ENCODE measurements at places on chromosomes 13 and 19. TPM values are rescaled to one million over a fixed set of nuclear protein-coding genes. Genes with fewer than 3 reads are reported as not detected.

DNA sequence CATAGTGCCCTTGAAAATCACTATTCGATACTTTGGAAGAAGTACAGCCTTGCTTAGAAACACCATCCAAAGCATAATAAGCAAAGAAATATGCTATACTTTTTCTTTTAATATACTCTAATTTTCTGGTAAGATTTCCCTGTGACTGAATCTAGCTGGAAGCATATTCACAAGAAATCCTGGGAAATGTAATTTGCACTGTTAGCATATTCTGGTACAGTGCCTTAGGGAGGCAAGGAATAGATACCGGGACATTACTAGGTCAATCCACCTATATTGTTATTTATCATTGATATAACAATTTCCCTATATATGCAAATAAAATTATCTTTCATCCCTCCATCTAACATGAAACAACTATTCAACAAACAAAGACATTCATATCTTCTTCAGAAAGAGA, 1131.3 kb upstream of the PRR20A start:
- DNase-seq, result no peak

DNA sequence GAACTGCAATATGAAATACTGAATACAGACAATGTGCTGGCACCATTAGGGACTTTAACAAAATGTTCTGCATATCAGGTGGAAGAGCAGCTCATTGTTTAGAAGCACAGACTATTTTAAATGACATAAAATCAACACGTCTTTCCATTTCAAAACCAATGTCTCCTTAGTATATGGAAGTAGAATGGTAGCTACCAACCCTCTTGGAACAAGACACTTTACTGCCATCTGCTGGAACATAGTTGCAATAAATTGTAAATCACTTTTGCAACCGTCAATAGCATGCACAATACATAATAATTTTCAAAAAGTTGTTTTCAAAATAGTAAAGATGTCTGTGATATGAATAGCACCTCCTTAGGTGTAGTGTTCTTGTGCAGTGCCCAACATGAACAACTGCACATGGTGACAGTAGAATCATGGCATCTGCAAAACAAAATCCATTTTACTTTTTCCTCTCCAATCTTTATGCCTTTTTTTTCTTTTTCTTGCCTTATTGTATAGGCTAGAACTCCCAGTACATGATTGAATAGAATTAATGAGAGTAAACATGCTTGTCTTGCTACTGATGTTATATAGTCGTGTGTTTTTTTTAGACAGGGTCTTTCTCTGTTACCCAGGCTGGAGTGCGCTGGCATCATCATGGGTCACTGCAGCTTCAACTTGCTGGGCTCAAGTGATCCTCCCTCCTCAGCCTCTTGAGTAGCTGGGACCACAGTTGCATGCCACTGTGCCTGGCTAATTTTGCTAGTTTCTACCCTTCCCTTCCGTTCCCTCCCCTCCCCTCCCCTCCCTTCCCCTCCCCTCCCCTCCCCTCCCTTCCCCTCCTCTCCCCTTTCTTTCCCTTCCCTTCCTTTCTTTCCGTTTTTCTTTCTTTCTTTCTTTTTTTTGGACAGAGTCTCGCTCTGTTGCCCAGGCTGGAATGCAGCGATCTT, 7.8 kb upstream of the LYPD5 start:
- DNase-seq, result no peak

DNA sequence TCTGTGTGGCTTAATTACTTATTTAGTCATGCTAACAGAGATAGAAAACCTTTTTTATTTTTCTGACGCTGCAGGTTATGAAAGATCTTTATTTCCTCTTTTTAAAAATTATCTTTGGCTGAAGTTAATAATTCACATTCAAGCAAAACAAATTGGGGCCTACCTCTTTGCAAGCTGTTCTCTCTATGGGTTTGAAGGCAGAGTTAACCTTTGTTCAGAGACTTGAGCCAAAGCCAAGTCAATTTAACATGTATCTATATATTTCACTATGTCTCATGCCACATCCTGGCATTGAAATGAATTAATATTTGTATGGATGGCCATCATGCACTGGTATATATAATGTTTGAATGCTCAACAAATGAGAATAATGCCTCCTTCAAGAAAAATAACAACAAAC, 677.3 kb upstream of the GPC6 start:
- DNase-seq, result no peak

DNA sequence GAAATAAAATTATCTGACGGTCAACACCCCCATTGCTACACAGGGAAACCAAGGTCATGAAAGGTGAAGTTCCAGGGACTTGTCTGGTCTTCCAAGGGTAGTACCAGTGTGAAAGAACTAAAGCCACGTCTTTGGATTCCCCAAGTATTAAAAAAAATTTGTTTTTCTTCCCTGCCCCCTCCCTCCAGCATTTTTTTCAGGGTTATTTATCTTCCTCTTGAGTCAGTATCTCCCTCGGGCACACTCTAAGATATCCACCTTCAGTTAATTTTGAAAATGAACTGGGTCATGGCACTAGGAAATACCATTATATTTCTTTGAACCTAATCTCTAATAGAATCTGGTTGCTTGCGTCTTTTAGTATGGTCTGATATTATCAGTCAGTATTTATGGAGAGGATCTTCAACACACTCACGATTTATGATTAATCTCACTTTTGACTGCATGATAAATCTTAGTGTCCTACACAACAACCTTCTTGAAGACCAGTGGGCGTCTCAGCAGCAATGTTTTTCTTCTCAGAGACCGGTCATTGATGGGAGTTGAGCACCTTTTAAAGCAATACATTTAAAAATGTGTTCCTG, 9.1 kb downstream of the ATP8A2 start:
- no peak for DNase-seq

- no peak for DNase-seq
Measured at GRCh38 chr13:91381371-91381770, 17.1 kb upstream of the GPC5 start.

GRCh38 chr13:45417790-45418534, at the start of gene SLC25A30:
Gene SLC25A30 (minus strand): TSS chr13:45418373. CDS start chr13:45411425, 6,948 bp downstream.
- peak; percentile 98 for DNase-seq

DNA sequence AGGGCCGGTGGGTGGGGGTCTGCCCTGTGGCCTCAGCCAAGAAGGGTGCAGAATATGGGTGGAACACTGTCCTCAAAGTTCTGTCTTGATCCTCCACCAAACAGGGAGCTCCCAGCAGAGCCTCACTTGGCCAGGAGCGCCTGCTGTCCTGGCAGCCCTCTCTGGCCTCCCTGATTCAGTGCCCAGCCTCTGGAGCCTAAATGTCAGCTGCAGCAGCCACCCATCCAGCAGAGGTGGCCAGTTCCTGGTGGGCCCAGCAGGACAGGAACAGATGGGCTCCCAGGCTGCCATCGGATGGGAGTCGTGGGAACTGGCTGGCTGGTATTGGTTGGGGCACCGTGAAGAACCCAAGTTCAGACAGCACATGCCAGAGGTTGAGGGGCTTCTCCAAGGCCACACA, 1.8 kb upstream of the USE1 start:
- DNase-seq, result peak; percentile 19

DNA sequence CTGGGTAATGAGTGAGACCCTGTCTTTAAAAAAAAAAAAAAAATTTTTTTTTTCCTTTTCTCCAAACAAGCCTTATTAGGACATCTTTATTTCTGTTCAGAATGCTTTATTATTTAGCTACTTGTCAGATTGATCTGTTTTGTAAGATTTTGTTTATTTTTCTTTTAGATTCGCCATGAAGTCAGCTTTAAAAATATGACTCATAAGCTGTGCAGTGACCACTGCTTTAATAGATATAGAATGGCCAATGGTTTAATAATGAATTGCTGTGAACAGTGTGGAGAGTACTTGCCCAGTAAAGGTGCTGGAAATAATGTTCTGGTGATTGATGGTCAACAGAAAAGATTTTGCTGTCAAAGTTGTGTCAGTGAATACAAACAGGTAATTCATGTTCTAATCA, 47.7 kb downstream of the ZMYM2 start:
- DNase-seq, result no peak

- no peak for DNase-seq
Measured at GRCh38 chr13:94218951-94219350, 260.5 kb downstream of the DCT start.

DNA sequence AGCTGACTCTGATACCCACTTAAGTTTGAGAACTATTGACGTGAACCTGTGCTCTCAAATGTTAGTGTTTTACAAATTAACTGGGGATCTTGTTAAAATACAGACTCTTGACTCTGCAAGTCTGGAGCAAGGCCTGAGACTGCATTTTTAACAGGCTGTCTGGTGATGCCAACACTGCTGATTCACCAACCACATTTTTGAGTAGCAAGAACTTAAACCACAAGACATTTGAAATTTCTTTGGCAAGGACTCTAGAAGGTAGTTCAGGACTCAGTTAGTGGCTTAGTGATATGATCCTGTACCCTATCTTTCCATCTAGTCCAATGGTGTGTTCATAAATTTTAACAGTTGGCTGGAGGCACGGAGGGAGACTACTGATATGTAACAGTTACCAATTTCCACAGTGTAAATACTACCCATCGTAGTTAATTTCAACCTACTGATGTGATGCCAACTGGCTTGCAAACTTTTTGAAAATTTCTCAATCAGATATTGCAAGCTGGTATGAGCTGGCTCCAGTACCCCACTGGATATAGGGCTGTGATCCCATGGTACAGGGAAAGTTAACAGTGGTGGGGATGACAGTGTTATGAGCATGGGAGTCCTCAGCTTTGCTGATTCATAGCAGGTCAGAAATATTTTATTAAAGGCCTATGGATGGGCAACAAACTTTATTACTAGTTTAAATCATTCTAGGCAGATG, 255.1 kb downstream of the TBC1D4 start:
- no peak for DNase-seq

DNA sequence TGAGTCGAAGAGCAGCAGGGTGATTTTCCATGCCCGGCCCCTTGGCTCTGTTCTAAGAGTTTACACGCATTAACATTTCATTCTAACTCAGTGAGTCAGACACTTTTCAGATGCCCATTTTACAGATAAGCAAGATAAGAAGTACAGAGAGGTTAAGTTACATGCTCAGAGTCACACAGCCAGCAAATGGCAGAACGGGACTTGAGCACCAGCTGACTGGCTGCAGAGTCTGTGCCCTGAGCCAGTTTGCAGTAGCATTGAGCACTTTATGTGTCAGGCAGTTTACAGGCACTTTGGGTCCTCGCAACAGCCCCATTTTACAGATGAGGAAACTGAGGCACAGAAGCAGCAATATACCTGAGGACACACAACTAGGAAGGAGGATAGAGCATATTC, 19.0 kb downstream of the CCDC8 start:
- DNase-seq, result no peak

GRCh38 chr19:2716275-2716650, 4.9 kb downstream of the DIRAS1 start:
- peak; percentile 20 for DNase-seq

DNA sequence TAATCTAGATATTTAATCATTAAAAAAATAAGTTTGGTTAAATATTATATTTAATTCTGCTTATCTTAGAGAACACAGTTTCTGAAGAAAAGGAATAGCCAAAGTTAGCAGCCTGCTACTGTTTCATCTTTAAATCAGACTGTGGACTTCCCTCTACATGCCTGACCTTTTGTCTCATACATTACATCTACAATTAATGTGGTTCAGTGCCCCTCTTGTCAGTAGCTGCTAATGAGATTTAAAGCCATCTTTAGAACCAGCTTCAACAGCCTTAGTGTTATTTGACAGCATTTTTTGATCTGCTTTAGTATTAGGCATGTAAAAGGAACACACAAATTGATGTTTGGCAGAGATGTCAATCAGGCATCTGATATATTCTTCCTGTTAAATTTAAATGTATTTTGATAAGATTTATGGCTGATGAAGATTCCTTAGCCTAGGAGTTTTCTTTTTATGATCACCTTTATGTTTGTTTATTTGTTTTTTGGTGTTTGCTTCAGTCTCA, 1925.8 kb upstream of the PRR20A start:
- no peak for DNase-seq

DNA sequence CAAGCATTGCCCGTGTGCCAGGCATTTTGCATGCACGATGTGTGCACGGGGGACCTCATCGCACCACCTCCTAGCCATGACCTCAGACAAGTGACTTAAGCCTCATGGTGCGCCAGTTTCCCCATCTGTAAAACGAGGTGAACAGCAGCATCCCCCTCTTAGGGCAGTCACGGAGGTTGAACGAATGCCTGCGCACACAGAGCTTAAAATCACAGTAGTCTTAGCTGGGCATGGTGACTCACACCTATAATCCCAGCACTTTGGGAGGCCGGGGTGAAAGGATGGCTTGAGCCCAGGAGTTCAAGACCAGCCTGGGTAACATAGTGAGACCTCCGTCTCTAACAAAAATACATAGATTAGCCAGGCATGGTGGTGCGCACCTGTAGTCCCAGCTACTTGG, 48.6 kb downstream of the PIN1 start:
- DNase-seq, result no peak

DNA sequence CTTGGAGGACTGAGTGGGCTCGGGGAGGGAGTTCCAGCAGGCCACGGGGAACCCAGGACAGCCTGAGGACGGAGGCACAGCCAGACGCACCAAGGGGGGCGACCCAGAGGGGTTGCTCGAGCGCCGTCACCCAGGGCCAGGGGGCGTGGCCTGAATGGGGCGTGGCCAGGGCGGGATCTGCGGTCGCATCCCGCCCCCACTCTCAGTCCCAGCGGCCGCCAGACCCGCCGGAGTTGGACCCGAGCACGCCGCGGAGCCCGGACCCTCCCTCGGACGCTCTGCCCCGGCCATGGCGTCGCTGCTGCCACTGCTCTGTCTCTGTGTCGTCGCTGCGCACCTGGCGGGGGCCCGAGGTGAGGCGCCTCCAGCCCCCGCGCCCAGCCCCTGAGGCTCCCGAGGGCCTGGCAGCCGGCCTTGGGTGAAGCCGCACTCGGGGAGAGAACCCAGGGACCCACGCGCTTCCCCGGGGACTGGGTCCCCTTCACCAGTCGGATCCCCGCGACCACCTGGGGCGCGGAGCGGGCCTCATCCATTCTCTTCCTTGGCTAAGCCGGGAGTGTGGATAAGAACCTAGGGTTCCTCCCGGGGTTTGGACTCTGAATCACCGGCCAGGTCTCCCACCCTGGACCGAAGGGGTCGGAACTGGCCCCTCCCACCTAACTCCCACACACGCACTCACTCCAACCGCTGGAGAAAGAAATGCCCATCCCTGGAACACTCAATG, at the start of gene CILP2:
Gene CILP2, plus strand, starts transcription at position 205 of the 724 bp plus-strand sequence. Its CDS starts 85 bp downstream, at position 290.
- peak; percentile 73 for DNase-seq

- no peak for DNase-seq
Measured at GRCh38 chr19:18731562-18732008, 48.1 kb downstream of the CRTC1 start.

- DNase-seq, result no peak
Measured at GRCh38 chr19:39941615-39942365, 7.4 kb upstream of the FCGBP start.

GRCh38 chr19:6014551-6015135, 36.7 kb upstream of the RANBP3 start:
- DNase-seq, result no peak

RBM42 gene
- total RNA-seq, result 51.0 TPM

ZNF570 gene
- total RNA-seq, result 7.3 TPM

SHC2 gene
- total RNA-seq, result 11.0 TPM

OR7C2 gene
- total RNA-seq, result not detected

GPR183 gene
- total RNA-seq, result 2.6 TPM

KLK2 gene
- total RNA-seq, result not detected

RCBTB2 gene
- total RNA-seq, result 13.5 TPM

METTL21C gene
- total RNA-seq, result not detected

SIN3B gene
- total RNA-seq, result 26.0 TPM
